ENCODE measurements at places on chromosomes 16 and 17.
A peak's percentile ranks its signal among the peaks of the same experiment; 100 is the strongest.

- peak; percentile 58 for DNase-seq
Observed at GRCh38 chr17:30336369-30337171, 2.7 kb upstream of the TMIGD1 start.

DNA sequence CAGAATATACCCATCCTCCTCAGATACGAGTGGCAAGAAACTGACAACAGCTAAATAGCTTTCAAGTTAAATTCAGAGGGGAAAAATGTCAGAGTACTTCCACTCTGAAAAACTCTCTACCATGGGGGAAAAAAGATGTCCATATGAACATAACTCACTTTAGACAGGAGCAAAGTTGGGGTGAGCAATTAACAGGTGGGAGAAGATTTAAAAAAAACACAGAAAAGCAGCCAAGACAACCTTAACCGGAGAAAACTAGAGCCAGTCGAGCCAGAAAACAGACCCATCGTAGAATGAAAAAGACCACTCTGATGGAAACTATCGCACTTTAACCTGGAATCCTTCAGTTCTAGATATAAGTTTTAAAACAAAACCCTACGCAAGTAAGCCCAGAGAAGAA, 833 bp downstream of the TERF2 start:
- DNase-seq, result no peak

DNA sequence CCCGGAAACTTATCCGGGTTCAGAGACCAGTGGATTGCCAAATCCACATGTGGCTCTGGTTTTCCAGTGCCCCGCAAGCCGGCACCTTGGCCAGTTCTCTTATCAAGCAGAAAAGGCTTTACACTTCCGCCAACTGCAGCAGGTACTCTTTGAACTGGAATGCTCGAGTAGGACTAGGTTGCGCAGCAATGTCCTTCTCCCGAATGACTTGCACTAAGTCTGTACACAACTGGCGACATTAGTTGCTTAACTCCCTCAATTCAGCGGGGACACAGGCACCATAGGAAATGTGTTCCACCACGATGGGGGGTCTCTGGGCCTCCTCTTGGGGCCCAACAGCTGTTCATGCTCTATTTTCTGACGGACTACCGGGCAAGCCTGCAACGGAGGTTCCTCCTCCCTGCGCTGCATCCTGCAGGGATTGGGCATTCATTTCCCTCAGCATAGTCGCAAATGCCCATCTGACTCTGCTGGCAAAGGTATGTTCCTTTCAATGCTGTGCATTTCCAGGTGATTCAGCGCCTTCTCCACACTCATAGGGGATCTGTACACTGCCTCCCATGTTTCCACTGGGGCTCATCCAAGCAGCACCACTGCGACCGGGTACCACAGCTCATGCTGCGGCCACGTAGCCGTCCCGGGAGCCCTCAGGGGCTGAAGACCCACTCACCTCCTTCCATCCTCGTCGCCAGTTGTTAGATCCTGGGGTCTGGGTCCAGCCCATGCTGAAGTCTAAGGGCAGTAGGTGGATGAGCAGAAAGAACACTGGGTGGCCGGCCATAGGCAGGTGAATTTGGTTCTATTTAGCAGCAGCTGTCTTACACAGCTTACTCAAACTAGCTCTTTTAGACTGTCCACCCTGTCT, 34.2 kb upstream of the APPBP2 start:
- DNase-seq, result no peak

GRCh38 chr17:36153895-36154610, 22.4 kb downstream of the TBC1D3B start:
- no peak for DNase-seq

DNA sequence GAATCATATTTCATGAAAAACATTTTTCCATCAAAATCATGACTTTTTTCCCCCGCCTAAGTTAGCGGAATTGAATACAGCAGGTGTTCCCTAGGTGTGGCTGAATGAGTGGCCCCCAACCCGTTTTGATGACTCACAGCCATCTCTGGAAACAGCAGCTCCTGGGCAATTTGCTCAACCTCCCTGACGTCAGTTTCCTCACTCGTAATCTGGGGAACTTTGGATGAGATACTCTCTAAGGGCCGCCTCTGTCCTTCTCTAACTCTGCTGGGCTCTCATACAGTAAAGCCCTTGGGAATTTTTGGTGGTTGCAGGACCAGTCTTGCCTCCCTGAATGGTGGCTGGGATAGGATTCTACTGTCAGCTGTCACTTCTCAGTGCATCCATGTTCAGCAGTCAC, 11.6 kb upstream of the NTN1 start:
- no peak for DNase-seq

DNA sequence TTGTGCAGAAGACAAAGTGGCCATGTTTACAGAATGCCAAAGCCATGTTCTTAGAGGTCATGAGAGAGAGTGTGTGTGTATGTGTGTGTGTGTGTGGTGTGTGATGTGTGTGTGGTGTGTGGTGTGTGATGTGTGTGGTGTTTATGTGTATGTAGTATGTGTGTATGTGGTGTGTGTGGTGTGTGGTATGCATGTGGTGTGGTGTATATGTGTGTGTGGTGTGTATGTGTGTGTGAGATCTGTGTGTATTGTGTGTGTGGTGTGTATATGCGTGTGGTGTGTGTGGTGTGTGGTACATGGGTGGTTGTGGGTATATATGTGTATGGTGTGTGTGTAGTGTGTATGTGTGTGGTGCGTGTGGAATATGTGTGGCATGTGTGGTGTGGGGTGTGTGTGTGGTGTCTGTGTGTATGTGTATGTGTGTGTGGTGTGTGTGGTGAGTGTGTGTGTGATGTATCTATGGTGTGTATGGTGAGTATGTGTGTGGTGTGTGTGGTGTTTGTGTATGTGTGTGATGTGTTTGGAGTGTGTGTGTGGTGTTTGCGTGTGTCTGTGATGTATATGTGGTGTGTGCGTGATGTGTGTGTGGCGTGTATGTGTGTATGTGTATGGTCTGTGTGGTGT, 8.2 kb upstream of the KRT17 start:
- DNase-seq, result no peak

DNA sequence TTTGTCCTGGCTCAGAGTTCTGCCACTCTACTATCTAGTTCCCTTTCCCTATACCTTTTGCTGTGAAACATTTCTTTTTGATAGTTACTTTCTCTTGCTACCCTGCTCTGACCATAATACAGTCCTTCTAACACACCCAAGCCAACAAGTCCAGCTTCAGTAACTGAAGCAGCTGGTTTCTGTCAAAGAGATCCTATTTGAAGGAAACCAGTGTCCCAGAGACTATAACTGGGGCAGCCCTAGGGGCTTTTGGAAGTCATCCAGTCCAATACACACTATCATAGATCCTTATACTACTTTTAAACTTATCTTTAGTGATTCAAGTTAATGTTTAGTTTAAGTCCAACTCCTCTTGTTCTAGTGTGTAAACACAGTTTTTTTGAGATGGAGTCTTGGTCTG, 17.3 kb upstream of the DHRS13 start:
- DNase-seq, result no peak

DNA sequence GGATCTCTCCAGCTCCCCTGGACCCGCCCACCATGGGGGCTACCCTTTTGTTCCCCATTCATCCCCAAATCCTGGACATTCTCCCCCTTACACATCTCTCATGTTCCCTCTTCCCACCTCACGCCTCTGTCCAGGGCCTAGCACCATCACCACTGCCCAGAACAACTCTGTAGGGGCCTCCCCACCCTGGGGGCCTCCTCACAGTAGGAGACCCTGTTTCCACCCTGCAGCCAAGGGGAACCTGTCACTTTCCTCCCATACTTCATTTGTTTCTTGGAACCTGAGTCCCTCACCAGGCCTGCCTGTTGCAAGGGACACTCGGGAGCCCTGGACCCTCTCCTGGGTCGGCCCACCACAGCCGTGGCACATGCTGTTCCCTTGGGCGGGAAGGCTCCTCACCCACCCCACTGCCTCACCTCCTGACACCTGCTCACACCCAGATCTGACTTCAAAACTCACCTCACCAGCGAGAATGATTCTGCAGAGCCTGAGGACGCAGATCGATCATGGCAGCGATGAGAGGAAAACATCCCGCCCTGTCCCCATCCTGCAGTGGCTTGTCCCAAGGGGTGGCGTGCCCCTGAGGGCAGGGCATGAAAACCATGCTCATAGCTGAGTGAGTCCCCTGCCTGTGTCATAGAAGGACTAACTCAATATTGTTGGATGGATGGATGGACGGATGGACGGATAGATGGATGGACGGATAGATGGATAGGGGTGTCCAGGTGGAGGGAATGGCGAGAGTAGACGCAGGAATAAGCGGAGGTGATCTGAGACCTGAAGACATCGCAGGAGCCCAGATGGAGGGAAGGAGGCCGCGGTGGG, 6.8 kb upstream of the RASD1 start:
- no peak for DNase-seq

GRCh38 chr16:29182501-29182900, 197.6 kb downstream of the LAT start:
- no peak for DNase-seq

DNA sequence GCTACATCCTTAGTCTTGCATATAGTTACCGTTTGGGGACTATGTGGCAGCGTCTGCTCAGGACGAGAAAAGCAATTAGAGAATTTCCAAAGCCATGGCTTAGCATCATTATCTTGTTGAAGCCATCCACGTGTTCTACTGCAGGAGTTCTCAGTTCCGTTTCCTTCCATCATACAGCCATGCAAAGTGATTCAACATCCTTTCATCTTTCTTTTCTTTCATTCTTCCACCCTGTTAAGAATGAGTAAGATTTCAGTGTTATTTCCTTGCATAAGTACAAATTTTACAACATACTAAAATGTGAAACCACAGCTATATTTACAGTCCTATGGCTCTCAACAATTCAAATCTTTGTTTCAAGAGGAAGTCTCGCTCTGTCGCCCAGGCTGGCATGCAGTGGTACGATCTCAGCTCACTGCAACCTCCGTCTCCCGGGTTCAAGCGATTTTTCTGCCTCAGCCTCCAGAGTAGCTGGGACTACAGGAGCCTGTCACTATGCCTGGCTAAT, 3.8 kb downstream of the MARF1 start:
- DNase-seq, result no peak

DNA sequence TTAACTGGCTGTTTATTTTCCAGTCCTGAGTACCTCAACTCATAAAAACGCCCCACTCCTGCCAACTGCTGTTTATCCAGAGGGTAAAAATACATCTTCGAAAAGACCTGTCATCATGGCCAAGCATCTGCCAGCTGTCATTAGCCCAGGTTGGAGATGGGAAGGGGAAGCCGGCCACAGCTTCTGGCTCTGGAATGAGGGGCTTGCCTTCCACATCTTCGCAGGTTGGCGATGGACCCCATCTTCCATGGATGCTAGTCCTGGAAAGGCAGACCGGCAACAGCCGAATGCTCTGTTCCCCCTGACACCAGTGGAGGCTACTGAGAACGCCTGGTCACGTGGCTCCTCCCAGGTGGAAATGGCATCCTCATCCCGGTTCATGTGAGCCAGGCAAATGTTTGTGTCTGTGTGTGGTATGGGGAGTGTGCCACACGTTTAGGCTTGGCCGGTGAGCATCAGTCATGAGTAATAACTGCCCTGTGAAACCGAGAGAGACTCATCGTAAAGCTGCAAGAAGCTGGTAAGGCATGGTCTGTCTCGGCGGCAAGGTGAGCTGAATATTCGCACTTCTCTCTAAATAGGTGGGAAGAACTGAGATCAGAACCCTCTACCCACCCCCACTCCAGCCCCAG, 420 bp upstream of the KRTAP17-1 start:
- DNase-seq, result no peak

- DNase-seq, result no peak
Observed at GRCh38 chr17:67557921-67558320, 159.8 kb upstream of the NOL11 start.

DNA sequence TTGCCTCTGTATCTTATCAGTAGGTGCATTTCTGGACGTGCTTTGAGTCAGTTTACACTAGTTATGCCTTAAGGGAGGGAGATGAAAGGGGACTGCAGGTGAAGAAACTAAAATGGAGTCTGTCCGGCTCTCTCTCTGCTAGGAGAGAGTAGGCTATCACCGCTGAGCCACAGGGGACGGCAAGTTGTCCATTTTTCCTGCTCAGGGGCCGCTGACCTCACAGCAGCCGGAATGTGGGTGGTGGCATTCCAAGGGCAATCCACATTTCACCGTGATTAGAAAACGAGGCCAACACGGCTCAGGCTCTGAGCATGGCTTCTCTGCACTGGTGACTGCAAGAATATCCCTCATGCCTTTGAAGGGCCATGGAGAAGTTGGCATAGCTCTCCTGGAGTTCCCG, 19.0 kb upstream of the KLHDC4 start:
- DNase-seq, result no peak

DNA sequence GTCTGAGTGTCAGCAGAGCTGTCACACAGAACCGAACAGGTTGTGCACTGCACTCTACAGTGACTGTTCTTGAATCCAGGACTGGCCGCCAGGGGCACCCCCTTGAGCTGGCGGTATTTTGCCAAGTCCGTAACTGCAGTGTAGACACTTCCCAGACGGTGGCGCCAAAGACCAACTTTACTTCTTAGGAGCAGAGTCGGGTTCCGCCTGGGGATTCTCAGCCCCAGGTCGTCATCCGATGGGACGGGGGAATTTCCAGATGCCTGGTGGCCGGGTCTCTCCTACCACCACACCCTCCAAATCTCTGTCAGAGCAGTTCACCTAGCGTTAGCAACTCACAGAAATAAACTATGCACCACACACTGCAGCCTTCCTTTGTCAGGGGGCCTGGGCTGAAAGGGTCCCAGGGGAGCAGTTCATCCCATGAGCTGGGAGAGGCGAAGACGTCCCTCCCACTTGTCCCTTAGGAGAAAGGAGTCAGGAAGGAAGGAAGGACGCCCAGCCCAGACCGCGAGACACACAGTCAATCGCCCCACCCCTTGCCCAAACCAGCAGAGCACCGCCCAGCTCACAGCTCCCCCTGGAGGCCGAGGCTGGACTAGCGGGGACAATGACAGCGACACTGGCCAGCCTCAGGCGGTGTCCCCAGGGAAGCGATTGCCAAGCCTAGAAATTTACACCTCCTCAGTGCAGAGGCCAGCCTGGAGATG, 7.4 kb upstream of the RIPOR1 start:
- peak; percentile 99 for DNase-seq

DNA sequence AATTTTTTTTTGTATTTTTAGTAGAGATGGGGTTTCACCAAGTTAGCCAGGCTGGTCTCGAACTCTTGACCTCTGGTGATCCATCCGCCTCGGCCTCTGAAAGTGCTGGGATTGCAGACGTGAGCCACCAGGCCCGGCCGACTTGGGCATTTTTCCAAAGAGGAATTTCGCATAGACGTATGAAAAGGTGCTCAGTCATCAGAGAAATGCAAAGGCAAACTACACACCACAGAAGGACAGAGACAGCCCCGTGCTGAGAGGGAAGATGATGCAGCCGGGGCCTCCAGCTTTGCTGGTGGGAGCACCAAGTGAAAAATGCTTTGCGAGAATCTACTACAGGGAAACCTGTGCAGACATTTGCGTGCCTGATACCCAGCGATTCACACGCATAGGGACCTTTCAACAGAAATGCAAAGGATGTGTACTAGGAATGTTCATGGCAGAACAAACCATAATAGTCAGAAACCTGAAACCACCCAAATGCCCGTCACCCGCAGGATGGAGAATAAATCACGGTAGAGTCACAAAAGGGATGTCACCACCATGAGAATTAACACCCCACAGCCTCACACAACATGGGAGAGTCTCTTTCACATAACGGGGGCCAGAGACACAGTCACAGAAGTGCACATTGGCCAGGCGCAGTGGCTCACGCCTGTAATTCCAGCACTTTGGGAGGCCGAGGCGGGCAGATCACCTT, 5.2 kb downstream of the RAB40B start:
- DNase-seq, result no peak

Data from T-helper 9 cell (primary cell).